ENCODE measurements at places on chromosomes 7 and 10. TPM values are rescaled to one million over a fixed set of nuclear protein-coding genes. Genes with fewer than 3 reads are reported as not detected.

Gene TMEM273
- not detected for total RNA-seq

Gene MACROH2A2
- total RNA-seq = 13.3 TPM

Gene SPDYE1
- total RNA-seq = not detected

Gene NDUFB8
- 133 TPM for total RNA-seq

Gene CPA2
- not detected for total RNA-seq

Measured in LHCN-M2 (cell line).